Fibroblast of skin of left quadriceps (primary cell): ENCODE measurements at places on chromosomes 6 and 20.

DNA sequence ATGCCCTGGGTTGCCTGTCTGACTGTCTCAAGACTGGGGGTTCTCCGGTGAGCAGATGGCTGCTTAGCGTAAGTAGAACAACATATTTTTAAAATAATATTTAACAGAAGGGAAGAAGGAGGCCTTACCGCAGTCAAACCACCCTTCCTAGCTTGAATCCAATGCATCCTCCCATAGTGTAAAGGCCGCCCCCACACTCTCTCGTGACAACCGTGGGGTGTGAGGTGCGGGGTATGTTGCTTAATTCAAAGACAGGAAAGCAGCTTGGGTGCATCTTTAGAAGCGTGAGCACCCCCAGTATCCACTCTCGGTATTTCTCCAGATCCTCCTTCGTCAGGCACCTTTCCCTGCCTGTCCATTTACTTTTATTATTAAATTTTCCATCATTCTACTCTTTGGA is 501.2 kb upstream of the CDH4 start:
- no peak for DNase-seq

DNA sequence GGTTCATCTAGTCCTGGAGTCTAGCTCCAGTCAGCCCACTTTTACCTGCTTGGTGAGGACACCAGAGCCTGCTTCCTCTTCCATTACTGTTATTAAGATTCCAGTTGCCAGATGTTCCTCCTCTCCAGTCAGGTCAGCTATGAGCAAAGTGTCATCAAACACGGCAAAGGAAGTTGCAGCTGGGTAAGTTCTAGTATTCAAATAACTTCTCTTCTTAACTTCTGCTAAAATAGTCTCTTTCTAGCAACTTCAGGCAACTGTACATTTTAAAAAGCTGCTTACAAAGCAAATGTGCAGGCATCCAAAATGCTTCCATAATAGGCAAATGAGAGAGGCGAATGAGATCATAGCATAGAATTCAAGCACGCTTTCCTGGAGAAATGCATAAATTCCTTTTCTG is 18.4 kb upstream of the MRPS18A start:
- no peak for DNase-seq

DNA sequence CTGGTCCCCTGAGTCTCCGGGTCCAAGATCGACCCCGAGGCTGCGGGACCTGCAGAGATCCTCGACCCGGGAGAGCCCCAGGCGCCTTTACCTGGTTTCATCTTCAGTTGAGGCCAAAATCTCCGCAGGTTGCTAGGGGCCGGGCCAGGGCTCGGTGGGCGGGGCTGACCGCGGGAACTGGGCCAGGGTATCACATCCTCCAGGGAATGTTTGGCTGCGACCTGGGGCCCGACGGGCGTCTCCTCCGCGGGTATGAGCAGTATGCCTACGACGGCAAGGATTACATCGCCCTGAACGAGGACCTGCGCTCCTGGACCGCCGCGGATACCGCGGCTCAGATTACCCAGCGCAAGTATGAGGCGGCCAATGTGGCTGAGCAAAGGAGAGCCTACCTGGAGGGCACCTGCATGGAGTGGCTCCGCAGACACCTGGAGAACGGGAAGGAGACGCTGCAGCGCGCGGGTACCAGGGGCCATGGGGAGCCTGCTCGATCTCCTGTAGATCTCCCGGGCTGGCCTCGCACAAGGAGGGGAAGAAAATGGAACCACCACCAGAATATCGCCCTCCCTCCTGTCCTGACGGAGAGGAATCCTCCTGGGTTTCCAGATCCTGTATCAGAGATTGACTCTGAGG is 53.8 kb upstream of the POLR1H start:
- no peak for DNase-seq

GRCh38 chr20:33373735-33374605 is 27.3 kb downstream of the CDK5RAP1 start:
- no peak for DNase-seq

GRCh38 chr20:4088766-4089165 is 73.4 kb upstream of the RNF24 start:
- no peak for DNase-seq

DNA sequence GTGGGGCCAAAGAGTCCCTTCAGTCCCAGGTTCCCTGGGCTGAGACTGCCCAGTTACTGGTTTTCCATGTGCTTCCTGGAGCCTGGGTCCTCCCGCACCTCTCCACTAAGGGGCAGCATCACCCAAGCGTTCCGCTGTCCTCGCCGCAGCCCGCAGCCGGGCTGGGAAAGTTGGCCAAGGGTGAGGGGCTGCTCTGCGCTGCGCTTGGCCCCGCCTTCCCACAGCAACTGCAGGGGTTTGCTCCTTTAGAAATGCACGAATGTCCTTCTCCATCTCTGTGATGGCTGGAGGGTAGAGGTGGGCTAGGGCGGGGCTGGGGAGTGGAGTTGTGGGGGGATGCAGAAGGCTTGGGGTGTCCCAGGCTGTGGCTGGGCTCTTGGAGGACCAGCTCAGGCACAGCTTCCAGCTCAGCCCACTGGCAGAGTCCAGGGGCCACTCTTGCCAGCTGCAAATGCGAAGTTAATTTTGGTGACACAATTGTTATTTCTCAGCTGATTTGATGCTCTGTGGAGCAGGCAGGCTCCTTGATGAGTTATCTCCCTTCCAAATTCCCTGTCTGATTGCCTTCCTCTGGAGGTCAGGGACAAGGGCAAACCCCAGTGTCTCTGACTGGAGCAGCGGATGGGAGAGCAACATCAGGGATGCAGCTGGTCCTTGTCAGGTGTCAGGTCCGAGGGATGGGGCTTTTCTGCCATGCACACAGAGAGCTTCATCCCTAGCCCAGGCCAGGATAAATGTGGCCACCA is 63.2 kb downstream of the NOL4L start:
- peak; percentile 17 for DNase-seq

DNA sequence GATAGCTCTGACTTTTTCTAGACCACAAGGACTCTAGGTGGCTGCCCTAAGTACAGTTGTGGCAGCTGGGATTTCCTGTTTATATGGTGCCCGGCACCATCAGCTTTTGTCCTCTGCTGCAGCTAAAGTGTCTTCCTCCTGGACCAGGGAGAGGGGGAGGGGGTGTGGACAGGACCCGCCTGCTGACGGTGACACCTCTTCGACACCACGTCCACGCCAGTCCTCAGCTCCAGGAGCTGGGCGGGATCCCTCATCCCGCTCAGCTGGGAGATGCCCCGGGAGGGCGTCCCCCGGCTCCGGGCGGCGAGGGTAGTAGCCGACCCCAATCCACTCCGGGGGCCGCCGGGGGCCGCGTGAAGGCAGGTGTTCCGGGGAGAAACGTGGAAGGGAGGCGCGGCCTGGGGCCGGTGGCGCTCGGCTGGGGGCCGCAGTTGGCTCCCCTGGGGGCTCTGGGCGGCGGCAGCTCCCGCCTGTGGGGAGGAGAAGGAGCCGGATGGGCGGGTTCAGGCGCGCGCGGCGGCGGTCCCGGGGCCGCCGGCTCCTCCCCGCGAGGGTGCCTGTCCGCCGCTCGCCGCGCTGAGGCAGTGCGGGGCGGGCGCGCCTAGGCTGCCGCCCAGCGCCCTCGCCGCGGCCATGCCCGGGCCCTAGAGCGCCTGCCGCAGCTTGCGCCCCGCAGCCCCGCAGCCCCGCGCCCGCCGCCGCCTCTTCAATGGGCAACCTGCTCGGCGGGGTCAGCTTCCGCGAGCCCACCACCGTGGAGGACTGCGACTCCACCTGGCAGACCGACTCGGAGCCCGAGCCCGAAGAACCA is at the start of gene OGFRL1:
Gene OGFRL1 (plus strand): TSS at position 584 of the 811 bp plus-strand sequence. CDS start 126 bp downstream, at position 710.
- DNase-seq, result peak; percentile 32

- no peak for DNase-seq
Measured at GRCh38 chr6:24664046-24664987, 2.4 kb downstream of the TDP2 start.

DNA sequence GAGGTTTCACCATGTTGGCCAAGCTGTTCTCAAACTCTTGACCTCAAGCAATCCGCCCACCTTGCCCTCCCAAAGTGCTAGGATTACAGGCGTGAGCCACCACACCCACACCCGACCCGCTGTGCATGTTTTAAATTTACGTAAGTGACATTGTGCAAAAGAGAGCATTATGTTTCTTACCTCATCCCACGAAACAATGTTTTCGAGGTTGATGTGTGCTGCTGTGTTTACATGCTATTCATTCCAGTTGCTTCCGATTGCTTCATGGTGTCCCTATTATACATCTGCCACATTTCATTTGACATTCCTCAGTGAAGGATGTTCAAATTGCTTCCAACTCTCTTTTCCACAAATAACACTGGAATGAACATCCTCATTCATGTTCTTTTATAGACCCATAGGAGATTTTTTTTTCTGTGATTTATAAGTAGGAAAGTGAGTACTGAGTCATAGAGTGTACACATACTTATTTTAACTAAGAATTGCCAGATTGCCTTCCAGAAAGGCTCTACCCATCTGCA is 403.9 kb upstream of the JARID2 start:
- DNase-seq, result peak; percentile 99

DNA sequence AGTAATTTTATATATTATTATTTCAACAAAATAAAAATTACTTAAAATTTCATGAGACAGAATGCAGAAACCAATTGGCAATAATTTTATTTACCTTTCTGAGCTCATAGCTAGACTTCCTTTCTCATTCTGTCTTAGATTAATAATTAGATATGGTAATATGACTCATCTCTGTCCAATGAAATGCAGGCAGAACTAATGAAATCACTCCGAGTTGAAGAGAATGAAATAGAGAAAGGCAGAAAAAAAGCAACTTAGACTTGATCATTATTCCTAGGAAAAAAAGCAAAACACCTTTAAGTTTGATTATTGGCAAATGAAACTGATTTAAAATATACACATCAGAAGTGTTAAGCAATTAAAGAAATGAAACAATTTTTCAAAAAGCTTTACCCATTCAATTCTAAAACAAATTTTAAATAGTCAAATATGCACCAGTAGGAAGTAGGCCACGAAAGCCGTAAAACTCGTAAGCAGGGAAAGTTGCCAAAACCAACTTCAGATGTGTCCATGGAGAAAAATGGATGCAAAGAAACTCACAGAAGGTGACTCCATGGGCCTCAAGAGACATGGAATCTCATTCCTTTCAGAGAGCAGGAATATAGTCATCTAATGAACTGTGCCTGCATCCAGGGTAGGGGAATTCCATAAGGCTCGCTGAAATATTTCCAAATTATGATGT is 293.8 kb upstream of the RGS17 start:
- no peak for DNase-seq

DNA sequence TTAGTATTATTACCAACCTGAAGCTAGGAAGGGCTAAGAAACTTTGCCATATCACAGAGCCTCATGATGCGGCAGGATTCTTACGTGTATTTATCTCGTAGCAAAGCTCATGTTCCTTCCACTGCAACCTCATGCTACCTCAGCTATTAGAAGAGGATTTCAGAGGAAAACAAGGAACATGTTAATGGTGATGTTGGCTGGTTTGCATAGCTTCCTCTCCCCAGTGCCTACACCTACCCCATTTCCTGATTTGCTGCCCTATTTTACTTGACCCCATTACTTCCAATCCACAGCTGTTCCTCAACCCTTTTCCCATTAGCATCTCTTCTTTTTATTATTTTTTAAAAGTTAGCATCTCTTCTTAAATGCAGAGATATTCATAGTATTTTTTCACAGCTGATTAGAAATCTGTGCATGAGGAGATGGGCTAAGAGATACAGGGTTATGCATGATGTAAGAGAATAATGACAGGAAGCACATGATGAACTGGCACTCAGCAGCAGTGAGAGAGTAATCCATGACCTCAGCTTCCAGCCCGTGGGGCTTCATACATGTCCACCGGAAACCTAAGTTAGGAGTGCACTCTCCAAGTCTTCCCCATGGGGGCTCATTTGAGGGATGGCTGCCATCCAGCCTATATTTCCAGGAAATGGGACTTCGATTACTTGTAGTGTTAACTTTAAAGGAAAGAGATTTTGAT is 106.1 kb upstream of the ASF1A start:
- no peak for DNase-seq

DNA sequence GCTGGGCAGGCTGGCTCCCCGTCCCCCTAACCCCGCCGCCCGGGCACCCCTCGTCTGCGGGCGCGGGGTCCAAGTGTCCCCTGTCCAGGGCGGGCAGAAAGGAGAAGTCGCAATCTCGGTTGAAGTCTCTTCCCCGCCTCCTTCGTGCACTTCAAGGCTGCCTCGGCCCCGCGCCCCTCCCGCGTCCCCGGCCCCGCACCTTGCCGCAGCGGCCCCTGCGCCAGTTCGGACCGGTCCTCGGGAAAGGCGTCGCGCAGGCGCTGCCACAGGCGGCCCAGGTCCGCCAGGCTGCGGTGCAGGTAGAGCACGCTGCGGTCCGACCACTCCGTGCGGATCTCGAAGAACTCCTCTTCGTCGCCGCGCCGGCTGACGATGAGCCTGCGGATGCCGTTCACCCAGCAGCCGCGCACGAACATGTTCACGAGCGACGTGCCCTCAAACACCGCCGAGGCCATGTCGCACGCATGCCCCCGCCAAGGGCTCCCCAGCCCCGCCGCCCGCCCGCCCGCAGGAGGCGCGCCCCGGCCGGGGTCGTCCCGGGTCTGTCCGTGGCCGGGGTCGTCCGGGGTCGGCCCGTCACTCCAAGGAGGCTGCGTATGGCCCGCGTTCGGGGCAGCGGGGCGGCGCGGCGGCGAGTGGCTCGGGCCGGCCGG is at the start of gene PXDC1:
Gene PXDC1 (minus strand): TSS at position 637 of the 653 bp plus-strand sequence. CDS start 182 bp downstream, at position 455.
- DNase-seq, result no peak

- peak; percentile 20 for DNase-seq
Measured at GRCh38 chr20:40945754-40946450, 82.7 kb upstream of the TOP1 start.

DNA sequence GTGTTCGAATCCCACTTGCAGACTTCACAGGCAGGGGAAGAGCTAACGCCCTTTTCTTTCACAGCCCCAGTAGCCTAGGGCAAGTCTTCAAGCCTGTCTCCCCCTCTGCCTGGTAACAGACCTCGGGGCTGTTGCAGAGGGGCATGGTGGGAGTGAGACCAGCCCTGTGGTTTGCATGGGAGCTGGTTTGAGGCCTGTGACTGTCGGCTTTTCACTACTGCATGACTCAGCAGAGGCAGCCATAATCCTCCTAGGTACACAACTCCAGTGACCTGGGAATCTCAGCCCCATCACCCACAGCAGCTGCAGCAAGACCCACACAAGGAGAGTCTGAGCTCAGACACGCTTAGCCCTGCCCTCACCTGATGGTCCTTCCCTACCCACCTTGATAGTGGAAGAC is 55.3 kb upstream of the POPDC3 start:
- DNase-seq, result no peak

- no peak for DNase-seq
Measured at GRCh38 chr20:38771621-38772020, 23.4 kb downstream of the ACTR5 start.

- DNase-seq, result peak; percentile 51
Measured at GRCh38 chr6:28488916-28489365, 26.7 kb downstream of the GPX6 start.

- DNase-seq, result peak; percentile 96
Measured at GRCh38 chr20:48066246-48066645, 281.0 kb upstream of the SULF2 start.
